ENCODE measurements at places on chromosomes 6 and 20. TPM values are rescaled to one million over a fixed set of nuclear protein-coding genes. Genes with fewer than 3 reads are reported as not detected.
A peak's percentile ranks its signal among the peaks of the same experiment; 100 is the strongest.

ANKRD66 gene
- not detected for total RNA-seq

LY6G5C gene
- total RNA-seq = 0.72 TPM

- peak; percentile 84 for DNase-seq
Observed at GRCh38 chr20:47379433-47380150, 23.1 kb upstream of the ZMYND8 start.

GRCh38 chr6:136716917-136717715 lies 75.2 kb downstream of the MAP3K5 start:
- no peak for DNase-seq

- no peak for DNase-seq
Observed at GRCh38 chr6:110044622-110045021, 66.5 kb downstream of the GPR6 start.

DNA sequence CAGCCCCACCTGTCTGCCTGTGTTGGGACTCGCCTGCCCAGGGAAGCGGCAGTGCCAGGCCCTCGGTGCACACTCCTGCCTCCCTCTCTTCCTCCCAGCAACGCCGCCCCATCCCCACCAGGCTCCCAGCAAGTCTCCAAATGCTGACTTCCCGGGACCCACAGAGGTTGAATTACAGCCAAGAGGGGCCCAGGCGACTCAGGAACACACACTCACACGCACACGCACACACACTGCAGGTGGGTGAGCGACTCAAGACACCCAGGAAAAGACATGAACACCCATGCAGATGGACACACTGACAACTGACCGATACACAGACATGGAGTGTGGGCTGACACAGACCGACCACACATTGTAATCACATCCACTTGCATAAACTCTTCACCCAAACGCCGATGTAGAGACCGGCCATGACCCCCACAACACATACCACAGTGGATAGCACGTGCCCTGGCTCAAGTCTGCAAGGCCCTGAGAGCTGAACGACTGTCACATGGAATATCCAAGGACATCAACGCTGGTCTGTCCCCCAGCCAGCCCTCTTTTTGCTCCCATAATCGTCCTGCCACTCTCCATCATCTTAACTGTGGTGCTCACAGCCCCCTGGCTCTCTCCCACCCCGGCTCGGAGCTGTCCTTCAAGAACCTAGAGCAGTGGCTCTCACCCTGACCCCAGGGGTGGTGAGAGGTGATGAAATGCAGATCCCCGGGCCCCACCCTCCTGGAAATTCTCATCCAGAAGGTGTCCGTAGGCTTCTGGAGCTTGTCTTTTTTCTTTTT lies 470 bp upstream of the FAM83C start:
- peak; percentile 86 for DNase-seq

DNA sequence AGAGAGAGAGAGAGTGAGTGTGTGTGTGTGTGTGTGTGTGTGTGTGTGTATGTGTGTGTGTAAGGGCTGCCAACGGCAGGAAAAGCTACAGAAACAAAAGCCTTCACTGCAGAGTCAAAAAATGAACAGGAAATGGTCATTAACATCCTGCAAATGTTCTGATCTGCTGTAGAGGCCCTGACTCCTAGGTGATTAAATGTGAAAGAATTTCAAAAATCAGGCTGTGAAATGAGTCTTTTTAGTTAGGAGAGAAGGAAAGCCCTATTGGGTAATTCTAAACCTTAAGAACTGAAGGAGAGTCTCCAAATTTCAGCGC lies 166.5 kb upstream of the MYLIP start:
- DNase-seq = peak; percentile 65
